ENCODE measurements at places on chromosomes 1 and 21. TPM values are rescaled to one million over a fixed set of nuclear protein-coding genes. Genes with fewer than 3 reads are reported as not detected.

DNA sequence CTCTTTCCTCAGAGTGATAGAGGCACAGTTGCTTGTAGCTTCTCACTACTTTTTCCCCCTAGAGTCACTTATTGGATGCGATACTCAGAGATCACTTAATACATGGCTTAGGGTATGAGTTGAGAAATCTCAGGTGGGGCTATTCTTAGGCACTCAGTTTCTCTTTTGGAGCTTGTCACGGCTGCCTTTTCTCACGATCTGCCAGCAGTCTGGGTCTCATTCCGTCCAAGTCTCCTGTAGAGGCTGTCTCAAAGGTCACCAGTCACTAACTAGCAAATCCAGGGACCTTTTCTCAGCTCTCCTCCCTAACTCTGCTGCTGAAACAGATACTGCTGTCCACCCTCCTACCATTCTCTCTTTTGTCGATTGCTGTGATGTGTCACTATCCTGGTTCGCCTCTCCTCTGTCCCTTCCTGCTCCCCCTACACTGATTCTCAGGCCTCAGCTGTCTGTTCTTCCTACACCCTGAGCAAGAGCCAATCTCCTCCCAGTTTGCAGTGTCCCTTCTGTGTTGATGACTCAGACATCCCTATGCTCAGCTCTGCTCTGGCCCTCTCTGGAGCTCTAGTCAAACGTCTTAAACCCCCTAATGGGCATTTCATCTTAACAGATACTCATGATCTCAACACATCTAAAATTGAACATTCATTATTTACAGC lies 12.4 kb downstream of the ATP1A2 start:
- DNase-seq = no peak

DNA sequence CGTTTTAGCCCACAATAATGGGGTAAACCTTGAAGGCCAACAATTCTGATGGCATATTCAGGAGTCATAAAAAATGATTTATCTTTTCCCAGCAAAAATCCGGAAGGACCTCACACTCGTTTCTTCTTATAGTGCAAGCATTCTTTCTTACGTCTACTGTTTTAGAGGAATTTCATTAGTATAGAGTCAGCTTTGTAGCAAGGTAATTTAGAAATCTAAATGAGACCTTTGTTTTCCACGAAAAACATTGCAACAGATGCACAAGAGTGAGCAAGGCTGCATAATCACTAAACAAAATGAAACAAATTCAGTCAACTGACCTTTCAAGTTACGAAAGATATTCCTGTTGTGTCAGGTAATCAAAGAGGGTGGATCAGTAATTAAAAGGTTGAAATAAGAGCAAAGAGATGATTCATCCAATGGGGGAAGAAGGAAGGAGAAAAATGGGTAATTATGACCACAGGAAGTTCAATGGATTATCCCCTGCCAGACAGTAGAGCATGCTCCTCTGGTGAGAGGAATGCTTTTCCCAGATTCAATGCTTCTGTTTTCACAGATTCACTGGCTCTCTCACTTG lies 560 bp upstream of the CSDE1 start:
- DNase-seq = no peak

SYCP1 gene
- total RNA-seq = not detected

LZIC gene
- 22.0 TPM for total RNA-seq

AXDND1 gene
- 0.51 TPM for total RNA-seq

KRTAP22-1 gene
- not detected for total RNA-seq

DNA sequence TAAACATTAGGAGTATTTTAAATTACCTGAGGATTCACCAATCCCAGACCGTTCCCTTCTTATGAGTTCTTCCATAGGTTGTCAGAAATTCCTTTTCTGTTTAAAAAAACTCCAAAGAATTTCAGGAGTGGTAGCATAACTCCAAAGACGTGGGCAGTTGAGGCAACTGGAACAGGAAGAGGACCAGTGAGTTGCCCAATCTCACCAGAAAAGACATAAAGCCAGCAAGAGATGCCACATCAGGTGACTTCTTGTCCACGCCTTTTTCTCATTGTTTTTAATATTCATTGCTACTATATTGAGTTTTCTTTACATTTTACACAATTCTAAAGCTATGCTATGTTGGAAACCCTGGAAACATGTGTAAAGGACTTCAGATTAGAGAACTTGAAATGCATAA lies 88.1 kb upstream of the JAK1 start:
- DNase-seq = no peak

BEND5 gene
- 2.5 TPM for total RNA-seq

RGS16 gene
- 51.9 TPM for total RNA-seq

EFNA1 gene
- total RNA-seq = not detected

CD164L2 gene
- not detected for total RNA-seq

GBP7 gene
- total RNA-seq = not detected

HUNK gene
- 0.10 TPM for total RNA-seq

SHISA4 gene
- 0.59 TPM for total RNA-seq

OR11L1 gene
- not detected for total RNA-seq

DNA sequence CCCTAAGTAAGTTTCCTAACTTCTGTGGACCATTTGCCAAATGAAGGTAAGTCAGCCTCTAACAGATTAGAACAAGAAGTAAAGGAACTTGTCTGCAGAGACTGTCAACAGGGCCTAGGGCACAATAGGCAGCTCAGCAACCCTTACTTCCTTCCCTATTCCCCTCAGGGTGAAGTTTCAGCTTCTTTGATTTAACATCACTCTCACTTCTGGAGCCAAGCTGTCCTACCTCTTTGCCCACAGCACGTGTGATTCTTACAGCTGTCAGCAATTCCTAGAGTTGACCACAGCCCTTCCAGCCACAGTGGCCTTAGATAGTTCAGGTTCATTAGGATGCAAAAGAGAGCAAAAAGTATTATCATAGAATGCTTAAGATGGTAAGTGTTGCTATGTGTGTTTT lies 7.6 kb upstream of the EIF4G3 start:
- no peak for DNase-seq

GRCh38 chr1:66929999-66930822 lies 5.4 kb downstream of the MIER1 start:
- peak; percentile 96 for DNase-seq

All from activated CD4-positive, alpha-beta memory T cell treated with anti-CD3 and anti-CD28 coated beads for 36 hours (primary cell).